ENCODE measurements at places on chromosomes 4 and X.

DNA sequence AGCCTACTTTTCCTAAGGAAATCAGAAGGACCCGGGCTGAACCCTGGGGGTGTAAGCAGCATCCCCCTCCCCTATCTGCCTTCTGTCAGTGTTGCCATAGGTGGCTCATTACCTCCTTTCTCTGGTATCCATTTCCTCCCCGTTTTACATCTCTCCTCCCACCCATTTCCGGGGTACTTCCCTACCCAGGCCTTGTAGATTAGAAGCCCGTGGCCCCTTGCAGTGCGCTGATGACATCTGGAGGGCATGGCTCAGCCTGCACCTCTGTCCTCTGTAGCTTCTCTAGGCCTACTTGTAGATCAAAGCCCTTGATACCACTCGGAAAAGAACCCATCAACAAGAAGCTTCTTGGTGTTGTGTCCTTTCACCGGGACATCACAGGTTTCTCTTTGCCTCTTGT is 71.8 kb downstream of the NBDY start:
- DNase-seq: peak; percentile 60

DNA sequence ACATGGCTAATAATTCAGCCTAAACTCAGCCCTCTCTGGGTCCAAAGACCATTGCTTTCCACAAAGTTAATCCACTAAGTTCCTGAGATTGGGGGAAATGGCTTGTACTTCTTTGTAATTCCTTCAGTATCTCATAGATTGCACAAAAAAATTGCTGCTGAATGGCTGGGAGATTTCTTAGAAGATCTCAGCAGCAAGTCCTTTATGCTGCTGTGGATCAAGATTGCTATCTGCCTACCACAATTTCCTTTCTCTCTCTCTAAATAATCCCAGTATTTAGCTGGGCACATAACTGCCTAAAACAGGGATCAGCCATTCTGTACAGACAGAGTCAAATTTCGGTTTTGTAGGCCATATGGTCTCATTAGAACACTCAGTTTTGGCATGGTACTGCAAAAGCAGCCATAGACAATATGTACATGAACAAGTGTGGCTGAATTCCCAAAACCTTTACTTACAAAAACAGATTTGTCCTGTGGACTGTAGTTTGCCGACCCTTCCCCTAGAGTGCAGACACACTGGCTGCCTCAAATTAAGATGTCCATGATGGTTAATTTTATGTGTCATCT is 18.5 kb upstream of the HOPX start:
- DNase-seq: no peak

DNA sequence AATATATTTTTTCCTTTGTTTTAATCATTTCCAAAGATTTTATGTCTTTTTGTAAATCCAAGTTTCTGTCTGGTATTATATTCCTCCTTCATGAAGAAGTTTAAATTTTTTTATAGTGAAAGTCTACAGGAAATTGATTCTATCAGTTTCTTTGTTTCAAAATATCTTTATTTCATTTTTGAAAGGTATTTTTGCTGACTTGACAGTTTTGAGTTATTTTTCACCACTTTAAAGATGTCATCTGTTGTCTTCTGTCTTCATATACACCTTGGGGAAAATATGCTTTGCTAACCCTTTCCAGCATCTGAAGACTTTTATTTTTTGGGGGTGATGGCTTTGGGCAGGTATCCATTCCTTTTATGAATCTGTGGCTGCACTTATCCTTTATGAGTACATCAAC is 164.4 kb upstream of the EPHA5 start:
- DNase-seq: no peak

DNA sequence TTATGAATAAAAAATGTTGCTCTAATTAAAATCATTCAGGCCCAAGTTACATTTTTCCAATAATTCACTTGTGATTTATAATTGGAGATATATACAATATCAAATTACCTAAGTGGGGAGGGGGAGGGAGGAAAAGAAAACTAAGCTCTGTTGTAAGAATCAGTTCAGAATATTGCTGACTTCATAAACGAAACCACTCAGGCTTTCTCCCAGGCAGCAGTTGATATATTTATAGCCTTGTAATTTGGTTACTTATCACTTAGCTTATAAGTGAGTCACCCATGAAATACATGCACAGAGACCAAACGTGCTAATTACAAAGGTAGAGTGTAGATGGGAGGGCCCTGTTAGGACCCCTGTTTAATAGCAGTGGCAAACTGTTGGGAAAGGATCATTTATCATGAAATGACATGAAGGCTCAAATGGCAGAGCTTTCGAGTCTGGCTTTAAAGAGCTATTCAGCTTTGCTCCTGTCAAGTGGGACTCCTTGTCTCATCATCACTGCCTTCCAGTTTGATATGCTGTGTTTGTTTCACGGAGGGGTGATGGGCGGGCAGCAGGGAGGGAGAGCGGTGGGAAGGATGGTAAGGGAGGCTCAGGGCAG is 105.6 kb upstream of the PGRMC2 start:
- no peak for DNase-seq

DNA sequence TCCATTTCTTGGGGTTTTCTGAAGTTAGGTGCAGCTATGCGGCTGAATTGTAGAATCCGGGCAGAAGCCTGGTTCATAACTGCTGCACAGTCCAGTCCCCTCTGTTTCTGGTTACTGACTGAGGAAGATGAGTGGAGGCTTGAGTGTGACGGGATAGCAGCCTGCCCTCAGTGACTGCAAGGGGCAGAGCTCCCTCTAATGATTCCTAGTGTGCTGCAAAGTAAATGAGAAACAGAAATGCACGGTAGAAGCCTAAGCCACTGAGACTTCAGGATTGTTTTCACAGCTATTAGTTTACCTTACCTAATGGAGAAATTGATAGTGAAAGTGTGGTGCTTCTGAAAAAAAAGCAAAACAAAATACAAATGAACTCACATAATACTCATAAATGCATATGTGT is 189.2 kb downstream of the GPM6A start:
- DNase-seq: no peak

- DNase-seq: no peak
Measured at GRCh38 chr4:38204339-38205035, 244.3 kb downstream of the PTTG2 start.

- peak; percentile 75 for DNase-seq
Measured at GRCh38 chrX:135974279-135974856, 580 bp upstream of the MMGT1 start.

- no peak for DNase-seq
Measured at GRCh38 chrX:74230094-74230493, 73.9 kb upstream of the ZCCHC13 start.

DNA sequence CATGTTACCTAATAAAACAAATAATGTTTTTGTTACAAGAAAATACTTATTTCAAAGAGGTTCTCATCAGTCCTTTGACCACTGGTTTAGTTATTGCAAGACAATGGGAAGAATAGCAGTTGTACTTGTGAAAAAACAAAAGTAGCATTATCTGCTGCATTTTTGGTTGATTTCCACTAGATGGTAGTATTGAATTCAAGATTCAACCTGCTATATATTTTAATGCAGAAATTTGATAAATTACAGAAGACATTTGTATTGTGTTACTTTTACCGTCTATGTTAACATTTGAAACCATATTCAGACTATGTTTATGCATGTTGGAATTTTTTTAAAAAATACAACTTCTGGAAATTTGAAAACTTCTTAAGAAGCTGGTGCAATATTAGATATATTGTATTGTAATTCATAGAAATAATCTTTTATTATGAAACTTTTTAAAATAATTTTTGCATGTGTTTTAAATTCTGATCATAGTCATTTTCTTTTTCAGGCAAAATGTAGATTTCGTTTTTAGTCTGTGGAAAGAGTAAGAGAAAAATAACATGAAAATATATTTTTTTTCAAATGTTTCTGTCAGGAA is 56.4 kb downstream of the SPCS3 start:
- DNase-seq: peak; percentile 1

DNA sequence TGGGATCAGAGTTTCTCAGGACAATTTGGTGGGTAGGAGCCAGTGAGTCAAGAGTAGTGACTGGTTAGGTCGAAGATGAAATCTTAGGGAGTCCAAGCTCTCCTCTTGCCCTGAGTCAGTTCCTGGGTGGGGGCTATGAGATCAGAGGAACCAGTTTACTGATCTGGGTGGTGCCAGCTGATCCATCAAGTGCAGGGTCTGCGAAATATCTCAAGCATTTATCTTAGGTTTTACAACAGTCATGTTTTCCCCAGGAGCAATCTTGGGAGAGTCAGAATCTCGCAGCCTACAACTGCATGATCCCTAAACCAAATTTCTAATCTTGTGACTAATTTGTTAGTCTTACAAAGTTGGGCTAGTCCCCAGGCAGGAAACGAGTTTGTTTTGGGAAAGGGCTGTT is 1833.2 kb upstream of the PCDH7 start:
- DNase-seq: no peak
